ENCODE measurements at places on chromosomes 13 and 19.

DNA sequence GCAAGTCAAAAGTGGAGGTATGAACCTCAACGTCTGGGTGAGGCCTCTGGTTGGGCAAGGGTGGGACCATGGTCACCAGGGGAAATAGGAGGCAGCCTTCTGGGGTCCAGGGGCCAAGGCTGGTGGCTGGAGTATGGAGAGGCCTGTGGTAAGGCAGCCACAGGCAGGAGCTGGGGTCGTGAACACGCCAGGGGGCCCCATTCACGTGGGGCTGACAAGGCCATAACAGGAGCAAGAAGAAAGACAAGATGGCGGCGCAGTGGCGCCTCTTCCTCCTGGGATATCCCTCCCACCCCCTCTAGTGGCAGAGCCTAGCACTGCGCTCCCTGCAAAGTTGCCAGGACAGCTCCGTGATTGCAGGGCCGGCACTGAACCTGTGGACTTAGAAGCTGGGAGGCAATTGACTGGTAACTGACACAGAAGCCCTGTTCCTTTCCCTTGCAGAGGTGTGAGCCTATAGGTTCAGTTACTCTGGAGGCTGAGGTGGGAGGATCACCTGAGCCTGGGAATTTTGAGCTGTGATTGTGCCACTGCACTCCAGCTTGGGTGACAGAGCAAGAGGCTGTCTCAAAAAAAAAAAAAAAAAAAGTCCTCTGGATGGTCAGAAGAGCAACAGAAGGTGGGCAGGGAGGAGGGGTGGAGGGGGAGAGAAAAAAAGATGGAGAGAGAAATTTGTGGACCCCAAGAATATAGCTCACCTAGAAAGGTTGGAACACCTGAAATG is 19.7 kb upstream of the EDDM13 start:
- peak; percentile 27 for DNase-seq

GRCh38 chr13:80707000-80707983 is 366.4 kb upstream of the SPRY2 start:
- DNase-seq = no peak

GRCh38 chr19:10800488-10800887 is 35.5 kb downstream of the TMED1 start:
- DNase-seq = no peak

- DNase-seq = no peak
These were observed 1.8 kb upstream of the ATP4A start for GRCh38 chr19:35565016-35565856.

- no peak for DNase-seq
These were observed 5.2 kb downstream of the DKKL1 start for GRCh38 chr19:49368711-49369358.

GRCh38 chr13:50161052-50161451 is 145.8 kb downstream of the KCNRG start:
- no peak for DNase-seq

DNA sequence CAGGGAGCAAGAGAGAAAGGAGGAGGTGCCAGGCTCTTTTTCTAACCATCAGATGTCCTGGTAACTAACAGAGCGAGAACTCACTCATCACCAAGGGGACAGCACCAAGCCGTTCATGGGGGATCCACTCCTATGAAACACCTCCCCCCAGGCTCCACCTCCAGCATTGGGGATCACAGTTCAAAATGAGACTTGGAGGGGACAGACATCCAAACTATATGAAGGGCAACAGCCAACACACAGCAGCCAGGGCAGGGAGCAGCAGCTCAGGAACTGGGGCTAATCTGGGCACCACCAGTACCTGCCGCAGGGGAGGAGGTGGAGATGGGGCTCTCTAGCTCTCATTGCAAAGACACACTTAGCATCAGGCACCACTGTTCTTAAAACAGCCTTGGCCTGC is 34.3 kb upstream of the VSTM2B start:
- no peak for DNase-seq

GRCh38 chr19:51137792-51138425 is 4.2 kb upstream of the SIGLEC7 start:
- no peak for DNase-seq

DNA sequence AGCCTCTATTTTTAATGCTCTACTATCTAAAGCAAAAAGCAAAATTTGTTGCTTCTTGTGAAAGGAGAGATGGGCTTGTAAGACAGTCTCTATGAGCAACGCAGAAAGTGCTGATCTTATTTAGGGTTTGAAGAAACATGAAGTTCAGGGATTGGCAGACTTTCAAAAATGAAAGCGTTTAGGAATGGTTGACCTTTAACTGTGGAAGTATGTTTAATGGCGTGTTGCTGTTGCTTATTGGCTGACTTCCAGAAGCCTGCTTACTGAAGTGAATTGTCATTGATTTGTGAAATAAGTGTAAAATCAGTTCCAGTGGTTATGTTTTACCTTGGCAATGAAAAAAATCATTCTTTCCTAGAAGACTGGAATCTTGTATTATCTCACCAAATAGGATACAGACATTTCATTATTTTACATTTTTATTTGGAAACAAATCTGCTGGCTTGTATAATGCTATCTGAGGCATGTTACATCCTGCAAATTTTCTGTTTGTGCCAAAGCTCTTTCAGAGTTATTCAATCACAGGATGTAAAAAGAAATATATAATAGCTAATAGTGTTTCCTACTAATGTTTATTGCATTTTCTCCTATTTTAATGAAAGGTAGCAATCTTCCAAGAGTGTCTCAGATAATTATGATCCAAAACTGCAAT is 221.3 kb upstream of the SLITRK6 start:
- DNase-seq = no peak

DNA sequence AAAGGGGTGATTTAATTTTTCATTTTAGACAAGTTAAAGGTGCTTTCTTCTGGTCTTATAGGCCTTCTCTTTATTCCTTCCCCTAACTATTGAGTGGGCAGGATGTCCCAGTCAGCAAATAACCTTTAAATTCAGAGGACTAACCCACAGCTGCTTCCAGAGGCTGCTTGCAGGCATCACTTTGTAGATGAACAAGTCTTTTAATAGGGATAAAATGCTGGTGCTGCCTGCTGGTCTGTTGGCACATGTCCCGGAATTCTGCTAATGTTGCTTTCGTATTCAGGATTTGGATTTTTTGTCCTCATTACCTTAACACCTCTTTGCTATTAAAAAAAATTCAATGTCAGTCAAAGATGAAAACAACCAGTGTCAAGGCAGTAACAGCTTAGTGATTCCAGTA is 132.7 kb upstream of the KL start:
- DNase-seq = no peak

All from stimulated activated CD4-positive, alpha-beta T cell treated with anti-CD3 and anti-CD28 coated beads, TNF-alpha, amount 100 ng/mL, for 1 hour (primary cell).